Anterior cingulate cortex (tissue), 58 donors: ENCODE measurements at places on chromosomes 1 and 21.

GRCh38 chr1:230250666-230251065, 175.5 kb downstream of the PGBD5 start:
- DNase-seq = no peak

GRCh38 chr1:30378003-30378596, 345.3 kb downstream of the MATN1 start:
- DNase-seq = no peak

- no peak for DNase-seq
Observed at GRCh38 chr1:47190509-47190855, 646 bp upstream of the PDZK1IP1 start.

DNA sequence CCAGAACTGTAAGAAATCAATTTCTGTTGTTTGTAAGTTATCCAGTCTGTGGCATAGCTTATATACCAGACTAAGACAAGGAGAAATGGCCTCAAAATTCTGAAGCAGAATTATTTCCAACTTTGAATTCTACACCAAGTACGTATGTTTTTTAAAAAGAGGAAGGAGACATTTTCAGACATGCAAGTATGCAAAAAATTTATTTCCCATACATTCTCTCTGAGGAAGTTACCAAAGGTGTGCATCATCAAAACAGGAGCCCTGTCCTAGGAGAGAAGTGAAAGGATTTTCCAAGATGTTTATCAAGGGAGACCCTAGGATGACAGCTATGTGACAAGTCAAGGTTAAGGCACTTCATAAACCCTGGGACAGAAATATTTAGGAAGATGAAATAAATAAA, 49.3 kb upstream of the RABGAP1L start:
- DNase-seq = no peak

DNA sequence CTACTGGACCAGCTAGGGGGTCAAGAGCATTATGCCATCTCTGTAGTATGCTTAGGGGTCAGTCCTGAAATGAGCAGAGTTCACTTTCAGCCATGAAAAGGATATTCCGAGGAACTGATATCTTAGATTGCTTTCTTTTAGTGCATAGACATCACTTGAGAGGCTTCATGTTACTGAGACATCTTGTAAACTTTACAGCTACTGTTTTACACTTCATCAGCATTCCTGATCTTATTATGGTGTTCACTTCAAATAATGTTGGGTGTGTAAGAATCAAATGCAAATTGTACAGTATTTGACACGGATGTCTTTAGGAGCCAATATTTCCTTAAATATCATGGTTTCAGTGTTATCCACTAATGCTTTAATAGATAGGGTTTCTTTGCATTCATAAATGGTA, 22.4 kb upstream of the CLDN14 start:
- no peak for DNase-seq
